Stimulated activated CD4-positive, alpha-beta T cell treated with anti-CD3 and anti-CD28 coated beads, TNF-alpha, amount 100 ng/mL, for 48 hours (primary cell): ENCODE measurements at places on chromosomes 6 and 20.

GRCh38 chr6:116884530-116884929 lies 7.5 kb downstream of the RFX6 start:
- no peak for DNase-seq

GRCh38 chr20:34199183-34199582 lies 42.0 kb upstream of the ASIP start:
- no peak for DNase-seq

- no peak for DNase-seq
Observed at GRCh38 chr20:5118220-5119142, 1.3 kb downstream of the PCNA start.

GRCh38 chr6:37634238-37634826 lies 63.4 kb downstream of the MDGA1 start:
- DNase-seq, result no peak

DNA sequence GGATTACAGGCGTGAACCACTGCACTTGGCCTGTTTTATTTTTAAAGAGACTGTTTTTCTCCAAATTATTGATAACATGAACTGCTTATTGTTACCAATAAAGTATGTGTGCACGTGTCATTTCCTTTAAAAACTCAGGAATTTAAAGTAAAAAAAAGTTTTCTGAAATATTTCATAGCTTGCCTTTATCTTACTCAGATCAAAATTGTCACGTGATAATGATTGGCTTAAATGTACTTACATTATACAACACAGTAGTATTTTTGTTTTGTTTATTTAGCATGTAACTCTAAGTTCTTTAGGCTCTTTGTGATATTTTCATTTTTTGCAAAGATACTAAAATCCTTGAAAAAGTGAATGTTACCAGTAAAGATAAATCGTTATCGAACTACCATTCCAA lies 174.1 kb downstream of the ZFAND3 start:
- DNase-seq, result no peak

- no peak for DNase-seq
Observed at GRCh38 chr6:91812596-91813274, 1225.9 kb upstream of the MAP3K7 start.

- DNase-seq, result no peak
Observed at GRCh38 chr6:39800034-39801032, 8.2 kb downstream of the DAAM2 start.

DNA sequence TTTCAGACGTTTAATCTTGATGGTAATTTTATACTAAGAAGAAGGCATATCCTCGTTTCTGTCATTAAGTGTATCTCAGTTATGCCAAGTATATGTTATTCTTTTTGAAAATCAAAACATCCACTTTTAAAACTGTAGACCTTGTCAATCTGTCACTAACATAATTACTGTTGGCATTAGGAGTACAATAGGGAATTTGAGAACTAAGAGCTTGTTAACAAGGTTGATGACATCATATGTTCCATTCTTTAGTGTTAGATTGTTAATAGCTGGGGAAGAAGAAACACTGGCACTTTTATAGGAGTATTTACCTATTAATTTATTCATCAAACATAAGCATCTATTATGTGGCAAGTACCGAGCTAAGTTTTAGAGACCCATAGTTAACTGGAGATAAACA lies 76.2 kb downstream of the MAP3K4 start:
- DNase-seq, result no peak

DNA sequence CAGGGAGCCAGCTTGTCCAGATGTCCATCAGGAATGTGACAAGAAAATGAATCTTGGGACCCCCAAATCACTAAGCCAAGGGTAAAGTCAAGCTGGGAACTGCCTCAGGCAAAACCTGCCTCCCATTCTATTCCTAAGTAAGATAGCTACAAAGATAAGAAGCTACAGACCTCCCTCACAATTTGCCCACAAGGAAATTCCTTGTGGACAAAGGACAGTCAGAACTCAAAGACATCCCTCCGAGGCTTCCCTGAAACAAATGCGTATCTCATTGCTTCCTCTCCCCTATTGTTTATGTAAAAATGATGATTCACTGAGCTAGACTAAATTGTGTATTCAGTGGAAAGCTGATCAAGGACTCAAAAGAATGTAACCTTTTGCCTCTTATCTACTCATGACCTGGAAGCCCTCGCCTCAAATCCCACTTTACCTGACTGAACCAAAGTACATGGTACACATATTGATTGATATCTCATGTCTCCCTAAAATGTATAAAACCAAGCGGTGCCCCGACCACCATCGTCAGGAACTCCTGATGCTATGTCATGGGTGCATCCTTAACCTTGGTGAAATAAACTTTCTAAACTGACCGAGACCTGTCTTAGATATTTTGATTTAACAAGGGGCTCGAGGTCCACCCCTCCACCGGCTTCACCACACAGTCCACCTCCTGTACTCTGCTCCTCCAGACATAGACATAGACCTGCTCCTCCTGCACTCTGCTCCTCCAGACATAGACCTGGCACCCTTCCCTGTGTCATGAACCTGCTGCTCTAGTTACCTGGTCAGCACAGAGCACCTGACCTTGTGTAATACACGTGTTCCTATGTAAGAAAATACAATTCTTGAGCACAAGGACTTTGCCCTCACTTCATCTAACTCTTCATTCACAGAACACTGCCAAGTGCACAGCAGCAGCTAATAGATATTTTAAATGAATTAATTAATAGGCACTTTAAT lies 81.4 kb downstream of the WDR27 start:
- no peak for DNase-seq

DNA sequence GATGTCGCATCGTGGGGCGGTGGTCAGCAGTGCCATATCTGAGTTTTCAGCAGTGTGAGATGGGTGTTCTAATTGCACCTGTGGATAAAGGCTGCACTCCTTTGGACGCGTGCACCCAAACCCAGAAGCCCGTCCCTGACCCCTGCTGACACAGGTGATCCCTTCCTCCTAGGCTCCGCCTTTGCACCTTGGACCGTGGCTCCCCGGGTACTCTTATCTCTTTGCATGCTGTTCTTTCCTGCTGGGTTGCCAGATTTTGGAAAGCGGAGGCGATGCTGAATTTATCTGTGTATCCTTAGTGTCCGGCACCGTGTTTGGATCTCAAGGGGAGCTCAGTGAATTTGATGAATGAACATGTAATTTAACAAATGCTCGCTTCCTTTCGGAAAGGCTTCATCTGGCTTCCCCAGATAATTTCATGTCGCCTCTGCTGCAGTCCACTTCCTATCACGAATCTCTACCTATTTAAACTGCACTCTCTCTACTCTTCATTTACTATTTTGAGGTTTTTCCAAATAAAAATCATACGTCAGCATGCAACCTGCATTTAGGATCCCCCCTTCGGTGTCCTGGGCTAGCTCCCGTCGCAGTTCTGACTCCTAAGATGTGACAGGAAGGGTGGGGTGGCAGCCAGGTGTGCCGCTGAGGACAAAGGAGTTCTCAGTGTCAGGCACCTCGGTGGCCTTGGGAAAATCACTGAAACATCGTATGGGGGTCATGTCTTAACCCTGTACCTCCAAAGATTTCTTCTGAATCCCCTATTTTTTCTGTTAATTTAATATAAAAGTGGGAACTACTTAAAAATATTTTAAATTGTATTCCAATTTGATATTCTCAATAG lies 753 bp upstream of the PERP start:
- DNase-seq, result peak; percentile 4

GRCh38 chr6:44800171-44800783 lies 412.8 kb downstream of the CDC5L start:
- DNase-seq, result no peak

DNA sequence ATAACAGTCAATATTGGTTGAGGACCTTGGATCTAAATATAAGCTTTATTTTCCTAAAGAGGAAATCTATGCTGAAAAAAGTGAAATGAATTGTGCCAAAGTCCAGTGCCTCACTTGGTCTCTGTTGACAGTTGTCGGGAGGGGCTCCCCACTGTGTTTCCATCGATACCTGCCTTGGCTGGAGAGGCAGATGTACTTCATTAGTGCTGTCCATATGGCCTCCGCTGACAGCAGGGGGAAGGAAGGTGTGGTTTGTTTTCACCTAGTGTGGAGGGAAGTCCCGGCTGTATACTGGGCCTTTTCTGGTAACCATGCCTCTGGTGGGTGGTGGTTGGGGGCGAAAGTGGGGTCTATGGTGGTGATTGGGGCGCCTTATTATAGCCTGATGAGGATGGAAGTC lies 42.7 kb downstream of the CD2AP start:
- DNase-seq, result no peak

GRCh38 chr20:47785311-47785853 lies at the start of gene SULF2:
TSS of gene SULF2 (minus strand) at chr20:47785481. CDS start at chr20:47757363, 28,118 bp downstream.
- DNase-seq, result no peak

- no peak for DNase-seq
Observed at GRCh38 chr20:53934421-53935343, 135.7 kb downstream of the BCAS1 start.

- DNase-seq, result peak; percentile 68
Observed at GRCh38 chr6:26216886-26217713, 129.9 kb downstream of the HFE start.

- no peak for DNase-seq
Observed at GRCh38 chr6:76351275-76351674, 278.8 kb upstream of the IMPG1 start.

GRCh38 chr6:152146385-152146784 lies 338.9 kb downstream of the ESR1 start:
- no peak for DNase-seq

DNA sequence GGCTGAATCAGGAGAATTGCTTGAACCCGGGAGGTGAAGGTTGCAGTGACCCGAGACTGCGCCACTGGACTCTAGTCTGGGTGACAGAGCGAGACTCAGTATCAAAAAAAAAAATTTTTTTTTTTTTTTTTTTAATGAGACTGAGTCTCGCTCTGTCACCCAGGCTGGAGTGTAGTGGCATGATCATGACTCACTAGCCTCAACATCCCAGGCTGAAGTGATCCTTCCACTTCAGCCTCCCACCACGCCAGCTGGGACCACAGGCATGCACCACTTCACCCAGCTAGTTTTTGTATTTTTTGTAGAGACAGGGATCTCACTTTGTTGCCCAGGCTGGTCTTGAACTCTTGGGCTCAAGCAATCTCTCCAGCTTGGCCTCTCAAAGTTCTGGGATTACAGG lies 53.3 kb downstream of the MYO6 start:
- DNase-seq, result no peak

- DNase-seq, result no peak
Observed at GRCh38 chr20:3330046-3330741, 77.3 kb downstream of the DNAAF9 start.

DNA sequence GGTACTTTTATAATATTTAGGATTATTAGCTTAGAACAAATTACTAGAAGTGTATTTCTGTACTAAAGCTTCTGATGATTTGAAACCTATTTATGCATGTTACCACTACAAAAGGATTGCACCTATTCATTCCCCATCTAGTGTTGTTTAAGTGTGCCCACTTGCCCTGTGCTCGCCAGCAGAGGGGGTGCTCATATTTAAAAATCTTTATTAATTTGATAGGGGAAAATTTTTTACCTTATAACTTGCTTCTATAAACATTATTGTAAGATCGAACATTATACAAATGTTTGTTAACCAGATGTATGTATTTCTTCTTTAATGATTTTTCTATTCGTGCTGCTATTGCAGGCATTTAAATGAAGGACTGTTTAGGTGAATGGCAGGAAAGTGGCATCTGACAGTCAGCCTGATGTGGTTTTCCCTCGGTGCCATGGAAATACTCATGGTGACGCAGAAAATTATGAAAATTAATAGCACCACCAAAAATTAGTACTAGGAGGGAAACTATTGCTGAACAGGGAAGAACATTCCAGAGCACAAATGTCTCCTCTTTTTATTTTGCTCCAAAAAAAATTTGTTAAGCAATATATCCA lies 44.1 kb upstream of the FNDC1 start:
- DNase-seq, result no peak

- no peak for DNase-seq
Observed at GRCh38 chr6:29791786-29792122, 35.9 kb upstream of the HLA-G start.

- DNase-seq, result no peak
Observed at GRCh38 chr6:152605342-152605741, 31.8 kb downstream of the SYNE1 start.

DNA sequence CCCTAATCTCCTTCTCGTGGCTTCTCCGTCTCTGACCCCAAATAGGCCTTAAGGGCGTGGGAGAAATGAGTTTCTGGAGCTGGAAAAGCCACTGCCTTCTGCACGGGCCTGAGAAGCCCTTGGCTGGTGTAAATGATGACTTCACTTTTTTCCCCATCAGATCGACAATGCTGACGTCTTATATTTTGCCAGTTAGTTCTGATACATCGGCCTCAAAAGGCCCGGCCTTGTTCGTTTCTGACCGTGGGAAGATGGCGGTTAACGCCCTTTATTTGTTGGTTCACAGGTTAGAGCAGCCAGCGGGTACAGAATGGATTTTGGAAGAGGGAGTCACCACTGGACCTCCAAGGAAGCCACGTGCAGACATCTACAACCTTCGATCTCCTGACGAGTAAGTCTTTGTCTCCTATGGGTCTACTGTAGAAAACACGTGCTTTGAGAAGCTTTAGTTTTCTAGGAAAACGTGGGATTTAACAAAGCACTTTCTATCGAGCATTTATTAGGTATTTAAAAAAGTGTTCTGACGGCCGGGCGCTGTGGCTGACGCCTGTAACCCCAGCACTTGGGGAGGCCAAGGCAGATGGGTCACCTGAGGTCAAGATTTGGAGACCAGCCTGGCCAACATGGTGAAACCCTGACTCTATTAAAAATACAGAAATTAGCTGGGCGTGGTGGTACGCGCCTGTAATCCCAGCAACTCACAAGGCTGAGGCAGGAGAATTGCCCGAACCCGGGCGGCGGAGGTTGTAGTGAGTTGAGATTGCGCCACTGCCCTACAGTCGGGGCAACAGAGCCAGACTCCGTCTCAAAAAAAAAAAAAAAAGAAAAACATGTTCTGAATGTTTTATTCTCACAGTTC lies 1.2 kb upstream of the ZNFX1 start:
- DNase-seq, result no peak

DNA sequence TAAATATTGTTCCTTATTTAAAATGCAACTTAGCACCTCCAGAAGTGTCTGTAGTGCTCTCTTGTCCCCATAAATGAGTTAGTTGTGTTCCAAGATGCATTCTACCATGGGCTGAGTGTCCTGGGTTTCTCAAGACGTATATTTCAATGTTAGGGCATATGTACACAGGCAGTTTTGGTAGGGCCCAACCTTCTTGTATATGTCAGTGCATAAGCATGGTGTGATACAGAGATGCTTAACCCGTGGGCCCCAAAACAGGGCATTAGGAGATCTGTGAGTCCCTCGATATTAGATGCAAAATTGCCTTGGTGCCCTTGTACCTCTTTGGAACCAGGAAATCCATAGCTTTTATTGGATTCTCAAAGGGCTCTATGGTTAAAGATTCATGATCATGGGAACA lies 91.5 kb upstream of the HIVEP1 start:
- DNase-seq, result no peak

GRCh38 chr20:36917240-36917639 lies 34.3 kb downstream of the SAMHD1 start:
- DNase-seq, result no peak
